ENCODE measurements at places on chromosomes 11 and 22.

DNA sequence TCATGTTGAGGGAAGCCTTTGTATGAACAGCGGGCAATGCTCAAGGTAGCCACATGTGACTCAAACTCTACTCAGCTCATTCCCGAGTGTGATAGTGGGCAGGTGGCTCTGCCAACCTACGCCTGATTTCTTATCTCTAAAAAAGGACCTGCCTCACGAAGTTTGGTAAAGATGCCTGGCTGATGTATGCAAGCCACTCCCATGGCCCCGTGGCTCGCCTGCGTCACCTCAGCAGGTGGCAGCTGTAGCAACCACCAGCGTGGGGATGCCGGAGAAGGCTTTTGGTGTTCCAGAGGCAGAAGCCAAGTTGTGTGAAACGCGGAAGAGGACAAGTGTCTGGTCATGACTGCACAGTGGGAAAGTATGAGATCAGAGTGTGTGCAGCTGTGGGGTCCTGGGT is 5.4 kb downstream of the FADS2 start:
- DNase-seq, result no peak

GRCh38 chr11:121070951-121071845 is 29.8 kb upstream of the TECTA start:
- DNase-seq, result no peak

DNA sequence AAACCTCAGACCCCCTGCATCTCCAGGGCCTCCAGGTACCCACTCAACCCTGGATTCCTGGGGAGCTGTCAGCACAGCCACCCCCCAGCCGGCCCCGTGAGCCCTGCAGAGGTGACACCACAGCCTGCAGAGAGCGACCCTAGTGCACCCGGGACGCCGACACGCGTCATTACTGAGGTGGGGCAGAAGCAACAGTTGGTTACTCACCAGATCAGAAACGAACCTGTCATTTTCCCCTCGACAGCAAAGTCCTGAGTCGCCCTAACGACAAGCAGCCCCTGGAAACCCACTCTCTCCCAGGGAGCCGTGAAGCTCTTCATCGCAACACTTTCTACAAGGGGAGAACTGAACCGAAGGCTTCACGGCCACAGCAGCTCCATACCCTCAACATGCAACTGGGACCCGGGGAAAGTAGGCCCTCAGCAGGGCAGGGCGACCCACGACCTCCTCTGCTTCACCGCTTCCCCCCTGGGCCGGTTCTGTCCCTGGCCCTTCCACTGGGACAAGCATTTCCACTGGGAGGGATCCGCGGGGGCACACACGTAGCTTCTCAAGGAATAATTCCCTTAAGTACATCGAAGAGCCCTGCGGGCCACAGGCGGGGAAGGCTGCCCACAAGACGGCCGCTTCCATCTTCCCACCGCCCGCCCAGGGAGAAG is 1.6 kb downstream of the BRD1 start:
- peak; percentile 40 for DNase-seq

- peak; percentile 2 for DNase-seq
These were observed 9.0 kb downstream of the SYN3 start for GRCh38 chr22:33049119-33049729.

- DNase-seq, result peak; percentile 57
These were observed 39.7 kb downstream of the TPBGL start for GRCh38 chr11:75280227-75280701.

- DNase-seq, result no peak
These were observed 12.2 kb upstream of the OR52D1 start for GRCh38 chr11:5476186-5476819.

Measured in stimulated activated CD8-positive, alpha-beta memory T cell treated with anti-CD3 and anti-CD28 coated beads, Interleukin-7, amount 100 ng/mL, for 1 hour (primary cell).